Activated CD8-positive, alpha-beta T cell treated with anti-CD3 and anti-CD28 coated beads for 36 hours (primary cell): ENCODE measurements at places on chromosomes 6 and 20.

- DNase-seq, result no peak
These were observed 124.7 kb upstream of the SUPT3H start for GRCh38 chr6:45502456-45502855.

GRCh38 chr20:42158272-42158671, 540.1 kb upstream of the CHD6 start:
- no peak for DNase-seq

DNA sequence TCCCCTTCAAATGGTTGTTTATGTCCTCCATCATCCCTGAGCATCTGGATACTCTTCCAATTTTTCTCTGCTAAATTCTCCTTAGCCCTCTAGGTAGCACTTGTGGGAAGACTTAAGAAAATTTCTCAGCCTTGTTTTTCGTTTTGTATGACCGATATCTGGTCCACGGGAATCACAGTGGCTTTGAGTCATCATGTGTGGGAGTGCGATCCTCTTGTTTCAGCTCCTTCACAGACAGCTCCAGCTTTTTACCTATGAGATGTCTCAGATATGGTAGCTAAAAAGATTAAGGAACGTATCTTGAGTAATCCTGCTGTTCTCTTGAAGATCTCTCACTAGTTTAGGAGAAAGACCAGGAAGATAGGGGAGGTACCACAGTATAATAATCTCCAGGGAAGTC, 196.1 kb downstream of the GRM1 start:
- DNase-seq, result no peak

- DNase-seq, result no peak
These were observed 45.0 kb downstream of the FAM83B start for GRCh38 chr6:54891536-54891935.

DNA sequence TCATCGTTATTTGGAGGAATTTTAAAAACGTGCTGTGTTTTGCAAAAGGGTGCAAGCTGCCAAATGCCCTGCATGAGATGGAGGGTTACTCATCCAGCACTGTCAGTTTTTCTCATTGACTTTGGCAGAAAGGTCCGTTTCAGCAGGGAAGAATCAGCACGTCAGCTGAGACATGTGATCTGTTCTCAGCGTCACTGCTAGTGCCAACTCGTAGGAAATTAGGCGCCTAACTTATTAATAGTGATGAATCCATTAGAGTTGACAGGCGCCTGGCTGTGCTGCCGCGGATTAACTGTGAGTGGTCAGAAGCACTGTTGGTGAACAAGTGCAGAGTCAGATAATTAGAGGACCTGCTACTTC, 175.5 kb upstream of the FOXQ1 start:
- no peak for DNase-seq

GRCh38 chr6:143328876-143329275, 121.6 kb downstream of the ADAT2 start:
- DNase-seq, result no peak

GRCh38 chr6:87539554-87539953, 50.2 kb downstream of the RARS2 start:
- no peak for DNase-seq

GRCh38 chr20:17887331-17888030, 81.1 kb downstream of the SNX5 start:
- no peak for DNase-seq

GRCh38 chr20:60214901-60215815, 256.9 kb downstream of the CDH26 start:
- no peak for DNase-seq

- DNase-seq, result no peak
These were observed 305.0 kb downstream of the GMDS start for GRCh38 chr6:1940381-1940780.

DNA sequence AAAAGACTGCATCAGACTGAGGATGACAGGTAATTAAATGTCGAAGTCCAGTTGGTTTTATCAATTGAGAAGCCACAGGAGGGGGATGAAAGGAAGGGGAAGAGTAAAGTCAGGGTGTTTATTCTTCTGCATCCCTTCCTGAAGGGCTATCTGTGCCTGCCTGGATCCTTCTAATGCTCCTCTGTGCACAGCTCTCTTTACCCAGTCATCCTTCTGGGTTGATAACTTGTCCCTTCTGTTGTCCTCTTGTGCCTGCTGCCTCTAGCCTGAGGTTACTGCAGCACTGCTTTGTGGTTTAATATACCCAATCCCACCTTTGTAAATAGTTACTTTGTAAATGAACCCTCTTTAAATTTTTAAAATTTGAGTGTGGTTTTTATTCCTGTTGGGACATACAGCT, 1127.3 kb downstream of the EPHA7 start:
- DNase-seq, result no peak

DNA sequence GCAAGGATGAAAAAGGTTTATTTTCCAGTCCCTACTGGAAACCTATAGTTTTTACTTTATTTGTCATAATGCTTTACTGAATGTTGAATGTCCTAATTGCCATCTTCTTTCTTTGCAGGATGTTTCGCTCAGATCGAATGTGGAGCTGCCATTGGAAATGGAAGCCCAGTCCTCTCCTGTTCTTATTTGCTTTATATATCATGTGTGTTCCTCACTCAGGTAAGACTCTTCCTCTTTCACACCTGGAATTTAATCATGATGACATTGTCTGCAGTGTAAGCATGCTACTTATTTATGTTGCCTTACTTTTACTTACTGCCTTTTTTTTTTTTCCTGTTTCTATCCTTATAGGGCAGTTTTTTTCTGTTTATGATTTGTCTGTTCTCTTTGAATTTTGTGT, 7.6 kb downstream of the ADGRG6 start:
- DNase-seq, result no peak

GRCh38 chr6:159809149-159809548, 9.1 kb downstream of the PNLDC1 start:
- DNase-seq, result no peak

GRCh38 chr6:150286912-150287311, 81.9 kb upstream of the IYD start:
- DNase-seq, result no peak

DNA sequence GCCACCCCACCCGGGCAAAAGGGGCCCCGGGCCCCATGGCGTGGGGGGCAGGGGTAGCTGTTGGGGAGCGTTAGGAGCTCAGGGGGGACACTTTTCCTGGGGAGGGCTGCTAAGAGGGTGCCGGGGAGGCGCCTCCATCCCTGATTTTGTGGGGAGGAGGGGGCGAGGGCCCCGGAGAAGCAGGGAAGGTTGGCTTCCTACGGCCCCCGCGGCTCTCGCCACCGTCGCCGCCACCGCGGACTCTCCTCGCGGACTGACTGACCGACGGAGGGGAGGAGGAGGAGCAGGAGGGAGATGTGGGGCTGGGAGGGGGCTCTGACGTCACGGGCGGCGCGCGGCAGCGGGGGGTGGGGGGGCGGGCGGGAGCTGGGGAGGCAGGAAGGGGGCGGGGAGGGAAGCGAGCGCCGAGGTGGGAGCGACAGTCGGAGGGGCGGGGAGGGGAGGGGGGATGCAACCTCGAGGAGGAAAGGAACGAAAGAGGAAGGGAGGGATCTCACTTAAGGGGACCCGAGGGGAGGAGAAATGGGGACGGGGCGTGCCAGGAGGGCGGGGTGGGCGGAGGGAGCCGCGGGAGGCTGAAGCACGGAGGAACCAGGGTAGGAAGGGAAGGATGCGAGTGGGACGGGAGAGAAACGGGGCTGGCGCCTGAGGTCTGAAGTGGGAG, 5.1 kb downstream of the GABBR1 start:
- DNase-seq, result peak; percentile 57

- DNase-seq, result no peak
These were observed 60.1 kb downstream of the SYNJ2 start for GRCh38 chr6:158041788-158042187.

- no peak for DNase-seq
These were observed 140.4 kb upstream of the SUPT3H start for GRCh38 chr6:45518013-45518720.

- DNase-seq, result no peak
These were observed 36.5 kb upstream of the RPS6KA2 start for GRCh38 chr6:166663568-166663967.

GRCh38 chr6:23202207-23202606, 632.8 kb downstream of the HDGFL1 start:
- DNase-seq, result no peak

GRCh38 chr20:37822141-37822601, 80.8 kb upstream of the VSTM2L start:
- no peak for DNase-seq

DNA sequence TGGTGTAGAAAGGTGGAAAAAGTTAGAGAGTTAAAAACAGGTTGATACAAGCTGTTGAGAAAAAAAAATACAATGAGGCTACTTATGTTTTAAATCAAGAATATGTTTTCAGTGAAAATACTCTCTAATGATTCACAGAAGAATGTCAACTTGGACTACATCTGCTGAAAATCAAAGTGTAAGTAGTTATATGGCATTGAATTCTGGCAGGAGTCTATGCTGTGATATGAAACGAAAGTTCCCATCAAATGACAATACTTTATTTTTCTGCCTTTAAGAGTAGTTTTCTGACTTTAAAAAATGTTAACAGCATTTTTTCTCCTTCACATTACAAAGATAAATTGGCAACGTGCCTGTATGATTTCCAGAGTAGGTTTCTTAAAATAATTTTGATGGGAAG, 158.3 kb downstream of the EYA4 start:
- no peak for DNase-seq

DNA sequence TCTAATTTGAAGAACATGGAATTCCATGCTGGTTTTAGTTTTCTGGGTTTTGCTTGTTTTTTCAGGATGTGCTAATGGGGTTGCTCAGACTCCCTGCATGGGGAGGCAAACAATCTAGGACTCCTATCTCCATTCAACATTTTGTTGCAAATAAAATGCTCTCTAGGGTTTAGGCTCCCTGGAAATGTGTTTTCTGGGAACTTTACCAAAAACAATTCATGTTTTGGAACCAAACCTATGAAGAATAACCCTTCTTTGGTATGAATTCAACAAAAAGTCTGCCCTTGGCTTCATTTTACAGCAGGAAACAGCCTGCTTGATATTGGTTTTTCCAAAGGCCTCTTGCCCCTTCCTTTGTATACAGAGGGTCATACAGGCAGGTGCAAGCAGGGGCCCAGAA, 217.7 kb downstream of the FOXA2 start:
- DNase-seq, result no peak

- no peak for DNase-seq
These were observed 243.9 kb downstream of the DLL1 start for GRCh38 chr6:170046791-170047626.
